Effector CD4-positive, alpha-beta T cell (primary cell): ENCODE measurements at places on chromosomes 11 and 22.

DNA sequence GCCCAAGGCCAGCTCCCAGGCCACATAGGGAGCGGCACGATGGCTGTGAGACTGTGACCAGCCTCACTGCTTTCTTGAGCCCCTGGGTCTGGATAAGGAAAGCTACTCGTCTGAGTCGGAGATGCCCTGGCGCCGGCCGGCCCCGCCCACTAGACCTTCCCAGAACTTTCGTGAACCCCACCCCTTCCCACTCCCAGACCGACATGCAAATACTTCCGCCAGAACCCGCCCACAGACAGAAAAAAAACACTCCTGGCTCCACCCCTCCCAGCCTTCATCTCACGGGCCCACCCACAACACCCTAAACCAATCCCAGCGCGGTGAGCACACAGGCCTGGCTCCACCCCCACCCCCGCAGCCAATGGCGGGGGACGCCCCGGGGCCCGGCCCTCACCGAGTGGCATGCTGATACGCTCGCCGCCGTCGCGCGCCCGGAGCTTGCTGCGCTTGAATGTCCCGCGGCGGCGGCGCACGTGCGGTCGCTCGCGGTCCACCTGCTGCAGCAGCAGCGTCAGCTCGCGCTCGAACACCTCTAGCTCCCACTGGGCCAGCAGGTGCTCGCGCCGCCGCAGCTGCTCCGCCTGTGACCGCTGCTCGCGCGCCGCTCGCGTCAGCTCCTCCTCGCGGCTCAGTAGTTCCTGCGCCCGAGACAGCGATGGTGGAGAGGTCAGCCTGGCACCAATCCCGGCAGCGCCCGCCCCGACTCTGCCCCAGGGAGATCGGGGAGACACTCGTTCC lies 7.0 kb downstream of the MAP3K11 start:
- no peak for DNase-seq

DNA sequence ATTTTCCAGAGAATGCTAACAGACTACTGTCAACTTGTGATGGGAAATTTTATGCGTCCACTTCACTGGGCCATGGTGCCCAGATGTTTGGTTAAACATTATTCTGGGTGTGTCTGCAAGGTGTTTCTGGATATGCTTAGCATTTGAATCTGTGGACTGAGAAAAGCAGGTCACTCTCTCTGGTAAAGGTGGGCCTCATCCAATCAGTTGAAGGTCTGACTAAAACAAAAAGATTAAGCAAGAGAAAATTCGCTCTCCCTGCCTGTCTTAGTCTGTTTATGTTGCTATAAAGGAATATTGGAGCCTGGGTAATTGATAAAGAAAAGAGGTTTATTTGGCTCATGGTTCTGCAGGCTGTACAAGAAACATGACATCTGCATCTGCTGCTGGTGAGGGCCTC lies 32.1 kb upstream of the CD81 start:
- DNase-seq: no peak

- DNase-seq: no peak
These were observed 50.3 kb downstream of the CDKN1C start for GRCh38 chr11:2835296-2835695.

DNA sequence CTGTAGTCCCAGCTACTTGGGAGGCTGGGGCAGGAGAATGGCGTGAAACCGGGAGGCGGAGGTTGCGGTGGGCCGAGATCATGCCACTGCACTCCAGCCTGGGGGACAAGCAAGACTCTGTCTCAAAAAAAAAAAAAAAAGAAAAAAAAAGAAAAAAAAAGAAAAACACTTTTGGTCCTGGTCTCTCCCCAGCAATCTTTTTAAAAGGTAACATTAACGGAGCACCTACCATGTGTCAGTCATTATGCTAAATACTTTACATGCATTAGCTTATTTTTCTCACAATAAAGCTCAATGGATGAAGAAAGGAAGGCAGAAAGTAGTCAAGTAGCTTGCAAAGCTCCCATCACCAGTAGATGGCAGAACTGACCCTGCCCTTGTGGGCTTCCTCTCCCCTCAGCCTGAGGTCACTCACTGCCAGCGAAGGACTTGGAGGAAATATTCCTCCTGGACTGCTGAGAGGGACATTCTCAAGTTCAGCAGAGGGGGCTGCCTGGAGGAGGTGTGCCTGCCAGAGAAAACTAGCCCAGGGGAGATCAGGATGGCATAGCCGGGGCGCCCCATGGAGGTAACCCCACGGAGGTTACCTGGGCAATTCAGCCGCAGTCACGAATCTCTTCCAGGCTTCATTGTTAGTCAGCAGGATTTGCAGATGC lies 15.5 kb downstream of the APOL3 start:
- DNase-seq: no peak

- no peak for DNase-seq
These were observed 87.1 kb downstream of the FBXO7 start for GRCh38 chr22:32561756-32562155.

DNA sequence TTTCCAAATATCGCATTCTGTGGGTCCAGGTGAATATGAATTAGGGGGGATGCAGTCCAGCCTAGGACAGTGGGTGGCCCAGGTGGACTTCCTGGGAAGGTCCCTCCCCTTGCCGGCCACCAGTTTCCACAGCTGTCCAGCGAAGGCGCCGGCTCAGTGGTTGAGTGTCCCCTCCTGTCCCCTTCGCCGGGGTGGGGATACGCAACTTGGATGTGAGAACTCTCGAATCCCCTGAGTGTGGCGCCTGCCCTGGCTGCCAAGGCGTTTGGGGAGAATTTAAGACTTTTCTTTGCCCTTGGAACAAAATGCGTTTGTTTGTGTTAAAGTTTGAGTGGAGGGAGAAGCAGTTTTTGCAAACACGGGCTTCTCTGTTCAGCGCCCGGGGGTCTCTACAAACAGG lies 123.7 kb downstream of the KCNQ1OT1 start:
- DNase-seq: no peak

- no peak for DNase-seq
These were observed 2.7 kb downstream of the BCL9L start for GRCh38 chr11:118922745-118923627.

- DNase-seq: no peak
These were observed 31.9 kb downstream of the MRGPRD start for GRCh38 chr11:68948935-68949334.

DNA sequence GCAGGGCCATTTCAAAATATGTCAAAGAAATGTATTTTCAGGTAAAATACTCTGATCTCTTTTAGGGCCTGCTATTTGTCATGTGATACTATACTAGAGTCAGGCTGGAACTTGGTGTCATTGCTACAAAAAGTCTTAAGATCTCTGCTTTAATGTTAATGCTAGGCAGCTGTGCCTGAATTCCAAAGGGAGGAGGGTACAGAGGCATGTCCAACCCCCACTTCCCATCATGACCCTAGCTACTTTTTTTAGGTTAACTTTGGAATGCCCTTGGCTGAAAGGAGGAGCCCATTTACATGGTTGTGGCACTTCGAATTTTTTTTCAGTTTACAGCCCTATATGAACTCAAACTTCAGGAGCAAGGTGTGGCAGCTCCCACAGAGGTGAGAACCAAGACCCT lies 58.1 kb downstream of the OSBP2 start:
- no peak for DNase-seq

- DNase-seq: no peak
These were observed 27.0 kb upstream of the SLC25A18 start for GRCh38 chr22:17536269-17536668.
